ENCODE measurements at places on chromosomes 13 and 19.
A peak's percentile ranks its signal among the peaks of the same experiment; 100 is the strongest.

DNA sequence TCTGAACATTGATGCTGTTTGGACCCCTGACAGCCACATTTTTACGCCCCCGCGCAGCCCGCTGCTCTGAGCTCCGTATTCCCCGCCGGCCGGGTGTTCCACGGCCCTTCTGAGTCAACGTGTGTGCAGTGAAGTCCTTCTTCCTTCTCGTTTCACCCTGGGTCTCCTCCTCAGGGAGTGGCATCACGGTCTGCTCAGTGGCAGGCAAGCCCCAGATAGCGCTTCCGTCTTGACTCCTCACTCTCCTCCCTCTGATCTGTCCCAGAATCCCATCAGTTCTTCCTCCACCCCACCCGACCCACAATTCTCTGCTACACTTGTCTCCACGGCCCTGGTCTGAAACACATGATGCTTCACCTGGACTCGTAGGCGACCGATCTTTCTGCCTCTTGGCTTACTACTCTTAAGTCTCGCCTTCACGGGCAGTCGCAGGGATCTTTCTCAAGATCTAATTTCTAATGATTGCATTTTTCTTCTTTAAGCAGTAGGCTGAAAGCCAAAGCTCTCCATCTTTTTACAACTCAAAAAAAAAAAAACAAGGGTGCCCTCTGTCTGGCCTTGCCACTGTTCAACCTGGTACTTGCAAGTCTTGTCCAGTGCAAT is 33.9 kb downstream of the CCNE1 start:
- DNase-seq = no peak

- no peak for DNase-seq
Measured at GRCh38 chr19:54173951-54174834, 1.2 kb upstream of the TMC4 start.

DNA sequence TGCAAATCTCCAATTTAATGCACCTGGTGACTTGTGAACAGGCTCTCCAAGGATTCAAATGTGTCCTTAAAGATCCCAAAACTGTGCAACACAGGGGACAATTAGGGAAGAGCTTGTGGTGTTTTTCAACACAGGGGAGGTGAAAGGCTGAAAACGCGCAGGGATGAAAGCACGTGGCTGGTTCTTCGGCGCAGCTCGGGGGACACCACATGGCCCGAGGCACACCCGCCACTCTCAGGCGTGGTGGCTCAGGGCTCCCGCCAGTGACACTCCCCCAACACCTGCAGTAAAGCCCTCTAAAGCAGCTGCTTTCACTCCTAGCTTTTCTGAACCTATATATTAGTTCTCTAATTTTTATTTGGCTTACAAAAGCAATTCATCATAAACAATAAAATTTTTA is 91.9 kb downstream of the SPACA7 start:
- no peak for DNase-seq

DNA sequence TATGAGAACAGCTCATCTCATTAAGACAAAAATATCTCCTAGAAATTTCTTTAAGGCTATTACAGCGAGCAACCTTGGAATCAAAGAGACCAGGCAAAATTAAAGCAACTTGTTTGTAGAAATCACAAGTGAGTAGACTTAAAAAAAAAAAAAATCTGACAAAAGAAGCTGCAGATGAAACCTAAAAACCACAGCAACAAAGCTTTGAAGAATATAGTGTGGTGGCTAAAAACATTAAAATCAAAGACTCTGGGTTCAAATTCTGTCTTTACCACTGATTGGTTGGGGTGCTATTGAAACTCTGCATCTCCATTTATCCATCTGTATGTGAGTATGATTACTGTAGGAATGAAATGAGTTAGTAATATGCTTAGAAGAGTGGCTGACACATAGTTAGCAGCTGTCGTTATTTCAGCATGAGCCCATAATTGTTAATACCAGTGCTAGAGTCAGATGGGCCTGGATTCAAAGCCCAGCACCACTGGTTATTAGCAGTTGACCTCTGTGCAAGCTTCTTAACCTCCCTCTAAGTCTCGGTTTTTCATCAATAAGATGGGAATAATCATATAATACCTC is 157.6 kb downstream of the FOXO1 start:
- DNase-seq = no peak

DNA sequence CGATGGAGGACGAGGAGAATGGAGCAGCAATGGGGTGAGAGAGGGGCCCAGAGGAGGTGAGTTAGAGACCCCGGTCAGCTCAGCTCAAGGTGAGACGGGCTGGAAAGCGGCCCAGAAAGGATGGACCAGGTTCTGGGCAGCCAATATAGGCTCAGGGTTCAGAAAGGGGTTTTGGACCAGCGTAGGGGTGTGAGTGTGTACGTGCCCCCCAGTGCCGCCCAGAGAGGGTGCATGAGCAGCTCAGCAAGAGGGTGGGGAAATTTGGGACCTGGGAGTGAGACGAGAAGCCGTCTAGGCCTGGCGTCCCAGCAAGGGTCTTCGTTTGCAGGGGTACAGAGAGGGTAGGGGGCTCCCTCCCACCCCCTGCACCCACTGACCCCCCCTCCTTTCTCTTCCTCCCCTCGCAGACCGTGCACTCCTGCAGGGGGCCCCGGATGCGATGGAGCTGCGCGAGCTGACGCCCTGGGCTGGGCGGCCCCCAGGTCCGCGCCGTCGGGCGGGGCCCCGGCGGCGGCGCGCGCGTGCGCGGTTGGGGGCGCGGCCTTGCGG is 12.1 kb downstream of the FUT6 start:
- no peak for DNase-seq

DNA sequence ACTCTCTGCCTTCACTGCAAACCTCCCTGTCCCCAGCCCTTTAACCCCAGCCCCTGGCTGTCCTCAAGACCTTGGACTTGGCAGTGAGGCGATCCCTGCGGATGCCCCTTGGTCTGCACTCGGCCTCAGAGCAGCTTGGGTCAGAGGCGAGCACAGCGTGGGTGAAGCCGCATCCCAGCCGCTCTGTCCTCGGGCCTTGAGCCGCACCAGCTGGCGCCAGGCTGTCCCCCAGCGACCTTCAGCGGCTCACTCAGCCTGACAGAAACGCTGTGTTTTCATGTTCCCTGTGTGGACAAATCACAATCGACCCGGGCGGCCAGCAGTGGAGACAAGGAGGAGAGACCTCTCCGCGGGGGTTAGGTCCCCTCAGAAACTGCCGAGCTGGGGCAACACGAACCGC is 52.0 kb downstream of the GNG7 start:
- DNase-seq = no peak

GRCh38 chr19:2494447-2495129 is 18.7 kb downstream of the GADD45B start:
- peak; percentile 44 for DNase-seq

GRCh38 chr19:50460161-50460765 is 16.0 kb upstream of the EMC10 start:
- no peak for DNase-seq

- DNase-seq = no peak
Measured at GRCh38 chr19:22605275-22606211, 28.6 kb upstream of the ZNF492 start.

GRCh38 chr13:110250258-110250891 is 56.6 kb downstream of the COL4A1 start:
- DNase-seq = no peak

GRCh38 chr13:35512271-35512920 is 35.9 kb upstream of the MAB21L1 start:
- DNase-seq = no peak

DNA sequence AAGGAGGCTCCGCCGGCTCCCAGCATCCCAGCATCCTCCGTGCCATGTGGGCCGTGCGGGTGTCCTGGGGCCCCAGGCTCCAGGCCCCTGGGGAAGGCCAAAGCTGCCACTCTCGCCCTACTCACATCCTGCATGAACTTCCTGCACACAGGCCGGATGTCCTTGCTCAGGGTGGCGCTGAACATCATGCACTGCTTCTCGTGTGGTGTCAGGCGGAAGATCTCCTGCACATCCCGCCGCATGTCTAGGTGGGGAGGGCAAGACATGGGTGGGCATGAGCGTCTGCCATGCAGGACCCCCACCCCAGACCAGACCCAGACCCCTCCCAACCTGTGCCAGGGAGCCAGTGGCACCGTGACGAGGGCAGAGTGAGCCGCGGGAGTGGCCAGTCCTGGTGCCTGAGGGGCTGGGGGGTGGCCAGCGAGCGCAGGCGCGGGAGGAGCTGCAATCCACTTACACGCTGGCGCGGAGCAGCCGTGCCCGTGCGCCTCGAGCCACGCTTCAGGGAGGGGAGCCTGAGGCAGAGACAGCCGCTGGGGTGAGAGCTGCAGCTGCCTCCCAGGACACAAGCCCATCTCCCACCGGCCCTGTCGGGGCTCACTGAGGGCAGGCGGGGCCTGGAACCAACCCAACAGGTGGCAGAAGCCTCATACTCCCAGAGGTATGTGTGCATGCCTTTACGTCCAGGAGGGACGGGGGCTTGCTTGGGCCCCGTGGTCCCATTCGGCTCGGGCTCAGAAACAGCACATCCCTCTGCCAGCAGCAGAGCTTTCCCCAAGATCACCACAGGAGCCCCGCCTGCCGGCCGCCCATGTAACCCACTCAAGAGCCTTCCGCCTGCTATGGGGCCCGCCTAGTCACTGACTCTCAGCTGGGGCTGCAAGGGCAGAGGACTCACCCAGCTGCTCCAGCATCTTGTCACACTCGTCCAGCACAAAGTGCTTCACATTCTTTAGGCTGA is 8.8 kb downstream of the DDX39A start:
- DNase-seq = no peak

DNA sequence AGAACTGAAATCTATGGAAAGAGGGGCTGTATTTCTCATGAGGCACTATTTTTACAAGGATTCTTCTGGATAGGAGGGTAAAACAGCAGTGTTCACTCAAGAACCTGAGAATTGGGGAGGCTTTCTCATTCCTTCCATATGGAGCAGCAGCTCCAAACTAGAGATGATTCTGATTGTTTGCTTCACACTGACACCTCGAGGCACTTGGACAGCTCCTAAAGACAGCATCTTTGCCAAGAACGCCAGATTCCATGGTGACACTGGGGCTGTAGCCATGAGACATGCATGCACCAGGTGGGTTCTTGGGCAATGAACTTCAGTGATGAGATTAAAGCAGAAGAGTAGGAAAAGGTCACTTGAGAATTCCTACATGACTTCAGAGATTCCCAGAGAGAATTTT is 361.5 kb upstream of the HTR2A start:
- DNase-seq = no peak

DNA sequence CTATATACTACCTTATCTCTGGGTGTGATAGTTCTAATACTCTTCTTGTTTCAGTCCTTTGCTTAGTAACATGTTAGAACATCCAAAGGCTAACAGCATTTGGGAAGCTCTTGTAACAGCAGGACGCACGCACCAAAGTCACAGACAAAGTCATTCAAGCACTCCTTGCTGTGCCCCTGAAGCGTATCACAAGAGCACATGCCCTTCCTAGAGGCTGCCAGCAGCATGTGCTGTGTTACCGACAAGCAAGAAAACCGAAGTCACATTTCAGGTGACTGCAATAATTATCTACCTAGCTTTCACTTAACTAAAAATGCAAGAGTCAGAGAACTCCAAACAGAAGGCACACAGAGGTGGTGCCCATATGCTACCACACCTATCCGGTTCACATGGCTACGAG is 194.1 kb downstream of the KLF12 start:
- DNase-seq = no peak

DNA sequence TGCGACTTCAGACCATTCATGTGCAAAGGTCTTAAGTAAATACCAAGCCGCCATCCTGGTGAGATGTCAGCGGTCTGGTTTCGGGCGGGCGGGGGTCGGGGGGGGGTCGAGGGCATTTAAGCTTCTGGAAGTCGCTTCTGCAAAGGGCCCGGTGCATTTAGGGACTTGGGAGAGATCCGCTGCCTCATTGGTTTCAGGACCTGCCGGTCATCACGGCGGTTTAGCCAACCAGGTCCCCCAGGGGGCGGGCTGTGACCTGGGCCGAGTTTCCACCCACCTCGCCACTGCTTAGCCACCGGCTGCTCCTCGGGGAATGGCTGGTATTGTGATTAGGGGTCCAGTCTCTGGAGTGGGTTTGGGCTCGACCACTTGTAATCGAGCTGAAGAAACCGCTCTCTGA is 7.8 kb downstream of the ANKLE1 start:
- DNase-seq = peak; percentile 61

GRCh38 chr19:17775991-17776803 is 18.7 kb upstream of the B3GNT3 start:
- no peak for DNase-seq

DNA sequence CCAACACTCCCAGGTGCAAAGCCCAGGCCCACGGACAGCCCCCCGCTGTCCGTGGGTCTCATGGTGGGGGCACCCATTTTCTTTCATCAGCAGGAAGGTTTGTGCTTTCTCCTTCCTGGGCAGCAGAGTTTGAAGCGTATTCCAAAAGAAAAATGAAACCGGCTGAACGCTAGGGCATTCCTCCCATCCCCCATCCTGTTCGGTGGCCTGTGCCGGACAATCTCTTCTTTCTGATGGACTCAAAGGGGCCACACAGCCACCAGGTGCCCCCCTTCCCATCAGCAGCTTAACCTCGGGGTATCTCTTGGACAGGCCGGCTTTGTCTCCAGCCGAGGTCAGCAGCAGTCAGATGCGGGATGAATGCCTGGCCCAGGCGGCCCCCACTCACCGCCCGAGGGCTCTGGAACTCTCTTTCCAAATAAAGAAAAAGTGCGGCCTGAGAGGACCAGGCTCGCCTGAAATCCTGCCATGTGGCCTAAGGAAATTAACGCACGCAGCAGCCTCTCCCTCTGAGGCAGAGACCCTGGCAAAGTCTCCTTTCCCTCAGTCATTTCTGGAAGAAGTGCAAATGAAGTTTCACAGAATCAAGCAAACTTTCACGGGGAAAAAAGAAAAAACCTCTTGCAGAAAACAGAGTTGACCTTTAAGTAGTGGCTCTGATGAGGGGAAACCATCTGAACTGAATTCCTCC is 67.8 kb downstream of the RASA3 start:
- no peak for DNase-seq

GRCh38 chr19:16330806-16331690 is 6.4 kb downstream of the KLF2 start:
- no peak for DNase-seq

GRCh38 chr19:6060600-6061375 is 49.5 kb downstream of the RFX2 start:
- no peak for DNase-seq

GRCh38 chr19:17755977-17756670 is 4.8 kb downstream of the FCHO1 start:
- DNase-seq = no peak

DNA sequence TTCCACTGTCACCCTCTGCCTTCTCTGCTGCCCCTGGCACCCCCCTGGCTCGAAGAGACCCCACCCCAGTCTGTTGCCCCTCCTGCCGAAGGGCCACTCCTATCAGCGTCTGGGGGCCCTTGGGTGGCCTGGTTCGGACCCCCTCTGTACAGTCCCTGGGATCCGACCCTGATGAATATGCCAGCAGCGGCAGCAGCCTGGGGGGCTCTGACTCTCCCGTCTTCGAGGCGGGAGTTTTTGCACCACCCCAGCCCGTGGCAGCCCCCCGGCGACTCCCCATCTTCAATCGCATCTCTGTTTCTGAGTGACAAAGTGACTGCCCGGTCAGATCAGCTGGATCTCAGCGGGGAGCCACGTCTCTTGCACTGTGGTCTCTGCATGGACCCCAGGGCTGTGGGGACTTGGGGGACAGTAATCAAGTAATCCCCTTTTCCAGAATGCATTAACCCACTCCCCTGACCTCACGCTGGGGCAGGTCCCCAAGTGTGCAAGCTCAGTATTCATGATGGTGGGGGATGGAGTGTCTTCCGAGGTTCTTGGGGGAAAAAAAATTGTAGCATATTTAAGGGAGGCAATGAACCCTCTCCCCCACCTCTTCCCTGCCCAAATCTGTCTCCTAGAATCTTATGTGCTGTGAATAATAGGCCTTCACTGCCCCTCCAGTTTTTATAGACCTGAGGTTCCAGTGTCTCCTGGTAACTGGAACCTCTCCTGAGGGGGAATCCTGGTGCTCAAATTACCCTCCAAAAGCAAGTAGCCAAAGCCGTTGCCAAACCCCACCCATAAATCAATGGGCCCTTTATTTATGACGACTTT is 2.0 kb downstream of the ZFP36 start:
- DNase-seq = no peak
